Uterus (tissue), 4 donors: ENCODE measurements at places on chromosomes 4 and X. TPM values are rescaled to one million over a fixed set of nuclear protein-coding genes. Genes with fewer than 3 reads are reported as not detected.

DNA sequence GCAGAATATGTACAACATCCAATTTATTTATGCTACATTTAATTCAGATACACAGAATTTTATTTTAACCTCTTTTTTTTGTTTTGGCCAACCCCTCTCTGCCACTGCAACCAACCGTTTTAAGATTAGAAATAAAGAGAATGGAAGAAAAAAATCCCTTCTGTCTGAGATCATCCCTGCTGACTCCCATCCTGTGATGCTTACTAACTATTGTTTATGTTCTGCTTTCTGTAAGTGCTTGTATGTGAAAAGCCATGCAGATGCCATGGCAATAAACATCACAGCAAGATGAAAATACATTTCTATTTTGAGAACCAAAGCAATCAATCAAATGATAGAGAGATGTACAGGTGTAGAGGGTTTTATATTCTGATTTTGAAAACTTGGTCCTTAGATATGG, 70.1 kb downstream of the GABRB1 start:
- DNase-seq, result no peak

GRCh38 chr4:102551958-102552565, 50.9 kb downstream of the NFKB1 start:
- DNase-seq, result no peak

DNA sequence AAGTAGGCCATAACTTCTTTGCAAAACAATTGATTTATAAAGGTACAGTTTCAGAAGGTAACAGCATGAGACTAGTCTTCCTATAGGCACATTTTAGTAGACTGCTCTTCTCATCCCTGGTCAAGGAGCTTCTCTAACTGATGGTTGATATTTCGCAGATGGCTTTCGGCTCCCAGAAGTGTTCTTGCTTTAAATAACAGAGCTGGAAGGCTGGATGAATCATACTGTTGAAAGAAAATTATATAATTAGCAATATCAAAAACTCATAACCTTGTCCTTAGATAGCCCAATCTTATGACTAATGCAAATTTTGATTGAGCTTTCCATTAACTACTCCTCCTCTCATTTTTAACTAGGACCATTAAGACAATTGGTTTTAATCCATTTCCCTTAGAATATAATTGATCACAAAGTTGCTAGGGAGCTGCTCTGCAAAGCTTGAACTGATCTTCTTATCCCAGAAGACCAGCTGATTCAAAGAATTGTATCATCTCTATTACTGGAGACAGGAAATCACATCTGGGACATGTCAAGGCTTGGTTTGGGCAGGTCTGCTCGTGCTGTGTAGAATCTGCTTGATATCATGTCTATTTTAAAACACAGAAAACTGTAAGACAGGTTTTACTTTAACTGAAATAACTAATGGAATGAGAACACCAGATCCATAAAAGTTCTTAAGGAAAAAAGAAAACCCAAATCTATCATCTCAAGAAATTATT, 38.6 kb downstream of the CENPU start:
- DNase-seq, result no peak

GRCh38 chrX:149470955-149471354, 34.2 kb downstream of the IDS start:
- DNase-seq, result peak; percentile 68

- no peak for DNase-seq
Observed at GRCh38 chr4:141389649-141390048, 169.0 kb downstream of the ZNF330 start.

GRCh38 chr4:90128961-90129495, 1.8 kb downstream of the CCSER1 start:
- no peak for DNase-seq

- no peak for DNase-seq
Observed at GRCh38 chr4:118772767-118773428, 63.0 kb downstream of the SEC24D start.

GRCh38 chr4:67393007-67393406, 152.3 kb downstream of the CENPC start:
- DNase-seq, result no peak

DNA sequence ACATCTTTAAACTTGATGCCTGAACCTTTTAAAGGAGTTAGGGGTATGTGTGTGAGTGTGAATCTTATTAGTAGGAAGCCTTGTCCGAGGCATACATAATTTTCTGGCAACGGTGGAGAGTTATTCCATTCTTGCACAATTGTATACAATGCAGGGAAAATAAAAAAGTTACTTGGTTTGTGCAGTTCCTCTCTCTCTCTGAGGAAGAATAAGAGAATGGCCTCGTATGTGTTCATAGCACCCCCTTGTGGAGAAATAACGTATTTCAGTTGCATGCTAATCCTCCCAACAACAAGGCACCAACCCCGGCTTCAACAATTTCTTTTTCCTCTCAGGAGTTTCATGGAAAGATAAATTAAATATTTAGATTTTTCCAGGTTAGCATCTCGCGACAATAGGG, 33.7 kb upstream of the FGF13 start:
- peak; percentile 15 for DNase-seq

- DNase-seq, result no peak
Observed at GRCh38 chrX:125894947-125895346, 271.1 kb downstream of the DCAF12L2 start.

- DNase-seq, result no peak
Observed at GRCh38 chr4:139725236-139725635, 59.6 kb downstream of the MGST2 start.

GRCh38 chr4:40333921-40334352, 1.2 kb upstream of the CHRNA9 start:
- no peak for DNase-seq

- DNase-seq, result no peak
Observed at GRCh38 chr4:47012676-47013075, 18.7 kb upstream of the GABRB1 start.

- DNase-seq, result peak; percentile 39
Observed at GRCh38 chrX:136146614-136147314, 569 bp upstream of the FHL1 start.

DNA sequence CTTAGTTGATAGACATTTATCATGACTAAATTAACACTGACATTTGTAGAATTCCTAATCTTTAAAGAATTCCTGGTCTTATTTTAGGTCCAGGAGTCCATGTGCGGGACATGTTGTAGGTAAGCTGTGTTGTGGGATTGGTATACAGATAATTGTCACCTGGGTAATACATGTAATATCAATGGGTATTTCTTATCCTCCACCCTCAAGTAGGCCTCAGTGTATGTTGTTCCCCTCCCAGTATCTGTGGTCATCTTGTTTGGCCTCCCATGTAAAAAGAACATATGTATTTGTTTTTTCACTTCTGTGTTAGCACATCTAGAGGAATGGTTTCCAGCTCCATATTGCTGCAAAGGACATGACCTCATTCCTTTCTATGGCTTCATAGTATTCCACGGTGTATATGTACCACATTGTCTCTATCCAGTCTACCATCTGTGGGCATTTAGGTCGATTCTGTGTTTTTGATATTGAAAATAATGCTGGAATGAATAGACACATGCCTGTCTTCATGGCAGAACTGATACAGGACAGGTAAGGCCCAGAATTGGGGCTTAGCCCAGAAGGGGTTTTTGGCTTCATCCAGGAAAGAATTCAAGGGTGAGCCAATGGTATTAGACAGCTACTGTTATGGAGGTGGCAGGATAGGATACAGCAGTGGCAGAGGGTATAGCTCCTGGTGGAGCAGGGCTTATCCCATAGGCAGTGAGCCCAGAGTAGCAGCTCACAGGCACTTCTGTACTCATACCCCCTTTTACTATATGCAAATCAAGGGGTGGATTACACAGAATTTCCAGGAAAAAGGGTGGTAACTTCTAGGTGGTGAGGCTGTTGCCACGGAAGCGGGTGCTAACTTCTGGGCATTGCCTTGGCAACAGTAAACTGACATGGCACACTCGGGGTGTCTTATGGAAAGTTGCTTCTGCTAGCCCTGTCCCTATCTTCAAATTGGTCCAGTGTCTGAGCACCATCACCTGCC, 66.1 kb upstream of the WDR1 start:
- no peak for DNase-seq

GRCh38 chrX:13188731-13189309, 131.0 kb downstream of the ATXN3L start:
- DNase-seq, result no peak

- DNase-seq, result no peak
Observed at GRCh38 chr4:152357206-152357605, 178.7 kb downstream of the FBXW7 start.

Gene CPE
- total RNA-seq, result 142 TPM

Gene MAGEC1
- total RNA-seq, result not detected

Gene TMEM31
- not detected for total RNA-seq

Gene PLAC1
- total RNA-seq, result not detected

Gene HS6ST2
- 9.7 TPM for total RNA-seq

Gene DDX53
- total RNA-seq, result not detected

Gene TAF7L
- total RNA-seq, result not detected

Gene MAGEB6
- total RNA-seq, result not detected
